Left hindlimb (tissue), 1 donor: ENCODE measurements at places on chromosomes 5 and 9.
A peak's percentile ranks its signal among the peaks of the same experiment; 100 is the strongest.

GRCh38 chr9:114069476-114070187 is 8.5 kb downstream of the AMBP start:
- DNase-seq: no peak

DNA sequence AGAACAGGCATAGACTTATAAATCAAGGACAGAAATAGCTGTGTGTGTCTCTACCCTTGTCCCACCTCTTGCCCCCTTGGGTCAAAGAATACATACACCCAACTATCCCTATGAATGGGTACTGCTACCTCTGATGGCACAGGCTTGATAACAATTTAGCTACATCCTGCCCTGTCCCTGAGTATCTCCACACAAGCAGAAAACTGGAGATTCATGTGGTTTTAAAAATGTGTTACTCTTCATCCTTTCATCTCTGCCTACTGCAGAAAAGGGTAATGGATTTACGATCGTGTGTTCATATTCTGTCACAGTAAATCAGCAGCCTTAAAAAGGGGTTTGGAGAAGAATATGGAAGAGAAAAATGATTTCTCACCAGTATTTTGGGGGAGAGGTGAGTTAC is 49.2 kb upstream of the NREP start:
- DNase-seq: no peak

DNA sequence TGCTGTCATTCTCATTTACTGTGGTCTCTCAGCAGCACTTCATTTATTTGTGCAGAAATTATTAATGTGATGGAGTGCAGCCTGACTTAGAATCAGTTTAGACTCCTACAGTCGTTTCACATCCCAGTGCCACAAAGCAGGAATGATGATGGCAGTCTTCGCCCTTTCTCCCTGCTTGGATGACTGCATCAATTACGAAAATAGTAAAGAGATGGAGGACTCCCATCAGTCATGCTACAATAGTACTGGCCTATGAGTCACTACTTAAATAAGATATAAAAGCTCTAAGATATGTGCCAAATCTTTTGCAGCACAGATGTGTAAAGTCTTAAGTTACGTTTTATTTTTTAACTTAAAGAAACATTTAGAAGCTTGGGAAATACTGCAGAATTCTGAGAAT is 263.9 kb downstream of the CHSY3 start:
- DNase-seq: no peak

DNA sequence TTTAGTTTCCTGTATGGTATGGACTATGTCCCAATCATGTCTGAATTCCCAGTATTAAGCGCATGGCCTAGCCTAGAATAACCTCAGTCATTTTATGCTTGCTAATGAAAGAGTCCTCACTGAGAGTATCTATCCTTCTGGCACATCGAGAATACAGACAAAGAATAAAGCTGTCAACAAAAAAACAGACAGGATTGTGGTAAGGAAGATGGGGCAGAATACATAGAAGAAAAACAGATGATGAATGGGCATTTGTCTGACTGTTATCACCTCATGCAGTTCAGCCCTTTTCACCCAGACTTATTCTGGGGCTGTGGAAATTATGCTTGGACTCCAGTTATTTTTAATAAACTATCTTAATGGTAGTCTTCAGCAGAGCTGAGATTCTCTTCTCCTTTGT is 363.8 kb upstream of the TNC start:
- no peak for DNase-seq

DNA sequence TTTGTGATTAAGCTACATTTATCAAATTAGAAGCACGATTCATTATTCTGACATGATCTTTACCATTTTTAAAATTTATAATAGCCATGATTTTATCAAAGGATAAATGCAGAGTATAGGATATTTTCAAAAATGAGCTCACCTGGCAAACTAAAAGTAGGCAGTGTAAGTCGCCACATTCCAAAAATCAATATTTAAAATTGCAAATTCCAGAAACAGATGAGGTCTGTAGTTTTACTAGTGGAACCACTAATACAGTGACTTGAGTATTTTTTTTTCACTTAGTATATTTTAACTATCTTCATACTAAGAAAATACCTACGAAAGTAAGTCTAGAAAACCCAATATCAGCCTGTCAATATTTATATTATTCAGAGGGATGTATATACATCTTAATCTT is 164.2 kb downstream of the PDE4D start:
- no peak for DNase-seq

GRCh38 chr5:143284521-143284920 is 119.0 kb downstream of the NR3C1 start:
- DNase-seq: no peak

DNA sequence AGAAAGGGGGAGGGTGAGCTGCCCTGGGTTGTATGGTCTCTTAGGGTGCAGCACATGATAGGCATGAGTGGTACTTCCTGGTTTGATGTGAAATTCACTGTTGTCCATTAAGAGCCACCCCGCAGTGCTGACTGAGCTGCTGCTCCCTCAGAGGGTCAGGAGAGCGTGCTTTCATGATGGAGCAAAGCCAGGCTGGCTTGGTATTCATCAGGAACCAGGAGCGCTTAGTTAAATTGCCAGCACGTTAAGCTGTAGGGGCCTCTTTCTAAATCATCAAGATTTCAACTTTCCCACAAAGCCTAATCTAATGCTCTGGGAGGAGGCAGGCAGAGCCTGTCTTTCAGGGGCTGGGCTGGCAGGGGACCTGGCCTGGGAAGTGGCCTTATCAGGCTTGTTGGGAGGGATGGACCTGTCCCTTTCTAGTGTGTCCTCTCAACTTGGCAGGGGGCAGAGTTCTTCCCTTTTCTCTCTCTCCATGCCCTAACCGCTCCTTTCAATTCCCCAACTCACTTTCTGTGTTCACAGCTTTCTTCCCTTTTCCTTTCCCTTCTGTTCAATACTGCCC is 7.9 kb downstream of the CYSTM1 start:
- no peak for DNase-seq

DNA sequence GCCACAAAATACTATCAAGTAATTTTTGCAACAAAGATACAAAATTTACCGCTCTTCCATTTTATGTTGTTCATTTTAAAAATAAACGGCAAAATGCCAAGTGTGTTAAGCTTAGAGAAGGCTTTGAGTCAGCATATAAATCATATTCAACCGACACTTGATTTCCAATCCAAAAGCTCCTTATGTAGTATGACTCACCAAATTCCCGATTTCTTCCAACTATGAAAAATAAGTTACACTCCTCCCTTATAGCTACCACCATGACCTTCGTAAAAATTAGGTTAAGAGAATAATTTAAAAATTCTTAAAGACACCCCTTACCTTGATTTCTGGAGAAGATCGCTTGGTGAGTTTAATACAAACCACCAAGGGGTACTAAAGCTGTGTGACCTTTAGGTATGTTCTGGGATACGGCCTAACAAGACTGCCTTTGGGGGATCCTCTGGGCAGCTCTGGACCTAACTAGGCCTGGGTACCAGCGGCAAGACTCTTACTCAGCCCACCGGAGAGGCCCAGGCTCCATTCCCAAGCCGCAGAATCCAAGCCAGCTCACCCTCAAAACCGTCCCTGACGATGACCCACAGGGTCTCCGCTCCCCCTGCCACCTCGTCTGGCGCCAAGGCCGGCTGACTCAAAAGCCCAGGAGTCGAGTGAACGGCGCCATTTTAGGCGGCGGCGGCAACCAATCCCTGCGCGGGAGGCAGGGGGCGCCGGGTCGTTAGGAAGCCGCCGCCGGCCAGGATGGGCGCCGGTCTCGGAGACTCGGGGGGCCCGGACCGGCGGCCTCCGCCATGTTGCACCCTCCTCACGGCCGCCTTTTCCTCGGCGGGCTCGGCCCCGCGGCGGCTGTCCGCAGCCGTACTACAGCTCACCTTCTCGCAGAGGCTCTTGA is 739 bp downstream of the PPP2CA start:
- peak; percentile 77 for DNase-seq

DNA sequence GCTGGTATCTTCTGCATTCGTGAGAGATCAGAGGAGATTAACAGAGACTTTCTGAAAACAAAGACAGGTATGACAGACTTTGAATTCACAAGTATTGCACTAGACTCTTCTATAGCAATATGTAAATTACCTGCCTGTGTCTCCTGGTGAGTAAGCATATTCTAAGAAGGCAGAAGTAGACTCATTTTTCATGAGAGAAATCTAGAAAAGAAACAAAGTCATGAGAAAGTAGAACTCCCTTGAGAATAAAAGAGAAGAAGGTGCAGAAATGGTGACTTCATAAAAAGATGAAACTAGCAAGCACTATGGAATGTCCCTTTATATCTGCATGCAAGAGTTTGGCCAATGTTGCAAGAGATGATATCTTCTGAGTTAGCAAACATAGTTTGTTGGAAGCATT is 419.8 kb downstream of the DMRT2 start:
- no peak for DNase-seq

GRCh38 chr9:137683262-137683864 is 64.6 kb downstream of the EHMT1 start:
- DNase-seq: no peak

GRCh38 chr5:163506095-163506457 is 657 bp downstream of the MAT2B start:
- no peak for DNase-seq

GRCh38 chr5:133364936-133365707 is 247.2 kb downstream of the FSTL4 start:
- no peak for DNase-seq

GRCh38 chr9:90290716-90291485 is 351.7 kb downstream of the DIRAS2 start:
- no peak for DNase-seq
